ENCODE measurements at places on chromosomes 2 and 18.

DNA sequence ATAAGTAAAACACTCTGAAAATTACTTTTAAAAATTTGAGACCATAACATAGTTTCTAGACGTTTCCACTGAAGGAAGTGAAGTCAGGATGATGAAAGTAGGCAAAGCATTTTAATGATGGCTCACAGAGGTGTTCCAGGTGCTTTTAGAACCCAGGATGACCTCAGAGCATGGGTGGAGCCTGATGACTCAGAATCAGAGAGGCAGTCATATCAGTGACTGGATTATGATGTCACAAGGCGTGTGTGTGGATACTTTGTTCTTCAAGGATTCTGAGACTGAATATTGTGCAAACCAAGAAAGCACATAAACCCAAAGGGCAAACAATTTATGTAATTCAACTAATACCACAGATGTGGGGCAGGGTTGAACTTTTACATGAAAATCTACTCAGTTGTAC, 208.0 kb upstream of the FBXO11 start:
- DNase-seq, result peak; percentile 59

- DNase-seq, result no peak
These were observed 40.1 kb upstream of the NDUFV2 start for GRCh38 chr18:9062418-9062751.

DNA sequence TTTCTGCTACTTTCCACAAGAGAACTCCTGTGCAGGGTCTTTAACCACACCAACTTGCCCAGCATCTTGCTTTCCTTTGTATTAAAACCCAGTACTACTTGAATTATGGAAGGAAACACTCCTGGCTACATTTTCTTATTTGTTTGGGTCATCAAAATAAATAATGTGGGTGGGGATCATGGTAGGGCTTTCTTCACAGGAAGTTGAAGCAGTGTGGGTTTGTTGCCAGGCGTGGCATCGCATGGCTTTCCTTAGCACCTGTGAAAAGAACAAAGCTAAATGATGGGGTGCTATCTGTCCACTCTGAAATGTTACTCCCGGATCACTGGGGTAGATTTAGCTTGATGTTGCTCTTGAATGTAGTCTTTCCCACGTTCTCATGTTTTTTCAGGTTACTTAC, 18.7 kb downstream of the ARHGAP25 start:
- DNase-seq, result peak; percentile 47

DNA sequence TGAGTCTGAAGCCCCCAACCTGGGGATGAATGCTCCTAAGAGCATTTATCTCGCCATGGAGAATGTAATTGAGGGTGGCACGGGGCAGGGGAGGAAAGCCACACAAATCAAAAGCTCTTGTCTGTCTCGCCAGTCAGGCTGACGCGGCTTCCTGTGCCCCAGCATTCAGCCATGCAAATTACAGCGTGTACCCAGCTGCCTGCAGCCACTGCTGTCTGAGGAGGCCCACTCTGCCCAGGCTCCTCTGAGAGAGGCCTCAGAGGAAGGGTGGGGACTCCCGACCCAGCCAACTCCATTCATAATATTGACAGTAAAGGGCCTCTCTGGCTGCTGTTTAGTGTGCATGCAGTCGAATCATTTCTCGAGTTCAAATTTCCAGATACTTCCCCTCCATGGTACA, 22.0 kb downstream of the SMAD7 start:
- peak; percentile 82 for DNase-seq

- no peak for DNase-seq
These were observed 17.4 kb upstream of the CHAC2 start for GRCh38 chr2:53750041-53750768.
